ENCODE measurements at places on chromosomes 1 and 21. TPM values are rescaled to one million over a fixed set of nuclear protein-coding genes. Genes with fewer than 3 reads are reported as not detected.

GRCh38 chr1:147822292-147822691, 61.9 kb upstream of the GJA5 start:
- no peaks in the 10 kb centered on the region for H3K36me3 ChIP-seq
- DNase-seq: no peak
- H3K4me3 ChIP-seq: no peak overlapping the region
- H3K27me3 ChIP-seq: no peaks in the 10 kb centered on the region

- H3K36me3 ChIP-seq: no peaks in the 10 kb centered on the region
- no peaks in the 10 kb centered on the region for H3K4me1 ChIP-seq
- no peak overlapping the region for H3K4me3 ChIP-seq
- no peak for DNase-seq
These were observed 39.6 kb upstream of the TBX15 start for GRCh38 chr1:119027759-119028158.

DNA sequence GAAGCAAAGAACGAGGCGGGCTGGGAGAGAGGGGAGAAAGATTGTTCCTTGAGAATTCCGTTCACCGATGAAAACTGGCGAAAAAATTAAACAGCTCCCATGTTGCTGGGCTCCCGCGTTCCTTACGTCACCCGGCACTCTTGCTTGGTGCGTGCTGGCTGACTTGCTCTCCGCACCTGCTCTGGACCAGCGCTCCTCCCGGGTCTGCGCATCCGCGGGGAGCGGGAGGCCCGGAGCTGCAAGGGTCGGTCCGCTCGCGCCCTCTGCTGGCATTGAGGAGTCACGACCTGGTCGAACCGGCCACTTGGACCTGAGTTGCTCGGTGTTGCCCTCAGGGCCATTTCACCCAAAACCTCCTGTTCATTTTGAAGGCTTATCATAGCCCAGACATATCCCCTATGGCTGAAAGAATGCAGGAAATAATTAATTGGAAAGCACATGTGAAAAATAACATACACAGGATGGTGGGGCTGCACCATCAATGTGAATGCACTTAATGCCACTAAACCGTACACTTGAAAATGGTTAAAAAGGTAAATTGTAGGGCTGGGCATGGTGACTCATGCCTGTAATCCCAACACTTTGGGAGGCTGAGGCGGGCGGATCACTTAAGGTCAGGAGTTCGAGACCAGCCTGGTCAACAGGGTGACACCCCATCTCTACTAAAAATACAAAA, 98.9 kb upstream of the BACE2 start:
- no peaks in the 10 kb centered on the region for H3K36me3 ChIP-seq
- no peaks in the 10 kb centered on the region for H3K27me3 ChIP-seq
- no peak overlapping the region for H3K27ac ChIP-seq
- DNase-seq: peak; percentile 93
- H3K4me1 ChIP-seq: no peaks in the 10 kb centered on the region

DNA sequence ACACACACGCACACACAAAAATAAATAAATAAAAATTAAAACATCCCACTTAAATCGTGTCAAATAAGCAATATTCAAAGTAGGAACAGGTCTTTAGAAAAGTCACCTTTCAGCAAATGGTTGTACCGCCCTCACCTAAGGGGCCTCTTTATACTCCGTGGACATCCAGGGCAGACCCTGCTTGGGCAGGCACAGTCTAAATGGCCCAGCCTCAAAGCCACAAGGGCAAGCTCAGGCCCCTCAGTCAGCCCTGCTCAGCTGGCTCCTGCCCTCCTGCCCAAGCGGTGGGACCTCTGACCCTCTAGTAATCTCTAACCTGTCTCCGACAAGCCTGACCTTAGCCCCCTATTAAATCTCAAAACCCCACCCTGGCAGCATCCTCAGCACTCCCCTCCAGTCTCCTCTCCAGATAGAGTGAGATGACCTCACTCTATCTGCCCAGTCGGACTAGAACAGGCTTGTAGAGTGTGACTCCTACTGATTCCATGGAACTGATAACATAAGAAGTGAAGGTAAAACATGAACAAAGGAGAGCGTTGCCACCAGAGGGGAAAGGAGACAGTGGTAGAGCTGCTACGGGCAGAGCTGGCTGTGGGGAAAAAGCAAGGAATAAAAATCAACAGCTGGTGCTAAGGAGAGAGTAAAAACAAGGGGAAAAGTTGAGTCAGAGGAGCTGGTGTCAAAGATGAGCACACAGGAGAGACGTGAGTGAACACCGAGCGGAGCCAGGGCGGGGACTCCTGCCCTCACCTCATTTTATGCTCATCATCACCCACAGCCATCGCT, 36.0 kb downstream of the SIPA1L2 start:
- no peaks in the 10 kb centered on the region for H3K36me3 ChIP-seq
- no peaks in the 10 kb centered on the region for H3K4me1 ChIP-seq

DNA sequence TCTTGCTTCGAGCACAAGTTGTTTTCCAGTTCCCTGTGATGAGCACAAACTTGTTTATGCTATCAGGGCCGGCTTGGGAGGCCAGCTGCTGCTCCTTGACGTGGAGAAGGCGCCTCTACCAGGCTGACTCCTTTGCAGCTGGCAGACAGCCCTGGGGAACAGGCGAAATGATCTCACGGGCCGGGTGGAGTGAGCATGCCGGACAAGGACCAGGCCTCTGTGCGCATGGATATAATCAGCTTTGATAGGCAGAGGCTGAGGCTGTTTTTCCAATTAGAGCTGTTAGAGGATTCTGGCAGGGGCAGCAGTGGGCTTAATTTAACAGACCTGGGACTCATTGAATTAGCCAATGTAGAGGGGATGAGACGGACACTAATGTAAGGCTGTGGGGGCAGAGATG, 38.9 kb downstream of the FAM163A start:
- H3K27ac ChIP-seq: no peak overlapping the region
- no peak overlapping the region for H3K4me3 ChIP-seq
- H3K4me1 ChIP-seq: no peaks in the 10 kb centered on the region
- no peaks in the 10 kb centered on the region for H3K27me3 ChIP-seq
- DNase-seq: peak; percentile 75

DNA sequence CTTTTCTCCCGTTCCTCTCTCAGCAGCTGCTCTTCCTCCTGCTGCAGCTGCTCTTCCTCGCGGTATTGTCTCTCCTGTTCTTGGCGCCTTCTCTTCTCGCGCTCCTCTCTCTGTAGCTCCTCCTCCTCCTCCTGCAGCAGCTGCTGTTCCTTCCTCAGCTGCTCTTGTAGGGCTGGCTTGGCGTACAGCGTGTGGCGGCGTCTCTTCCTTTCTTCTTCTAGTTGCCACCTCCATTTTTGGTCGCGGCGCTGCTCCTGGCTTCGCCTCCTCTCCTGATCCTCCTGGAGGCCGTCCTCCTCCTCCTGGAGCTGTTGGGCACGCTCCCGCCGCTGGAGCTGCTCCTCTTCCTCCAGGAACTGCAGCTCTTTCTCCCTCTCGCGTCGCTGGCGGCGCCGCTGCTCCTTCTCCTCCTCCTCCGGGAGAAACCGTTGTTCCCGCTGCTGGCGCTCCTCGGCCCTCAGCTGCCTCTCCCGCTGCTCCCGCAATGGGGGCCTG, 4.8 kb downstream of the TCHH start:
- peak; percentile 40 for DNase-seq
- H3K27ac ChIP-seq: peak overlapping the region; percentile 39
- no peaks in the 10 kb centered on the region for H3K27me3 ChIP-seq
- H3K4me1 ChIP-seq: peaks cover 11% of the 10 kb centered on the region
- no peaks in the 10 kb centered on the region for H3K36me3 ChIP-seq
- peak overlapping the region; percentile 53 for H3K4me3 ChIP-seq

- no peak overlapping the region for H3K4me3 ChIP-seq
- H3K27ac ChIP-seq: no peak overlapping the region
- H3K36me3 ChIP-seq: no peaks in the 10 kb centered on the region
- DNase-seq: no peak
- H3K4me1 ChIP-seq: no peaks in the 10 kb centered on the region
- H3K27me3 ChIP-seq: no peaks in the 10 kb centered on the region
These were observed 722.6 kb downstream of the LRRIQ3 start for GRCh38 chr1:73475316-73475870.

DNA sequence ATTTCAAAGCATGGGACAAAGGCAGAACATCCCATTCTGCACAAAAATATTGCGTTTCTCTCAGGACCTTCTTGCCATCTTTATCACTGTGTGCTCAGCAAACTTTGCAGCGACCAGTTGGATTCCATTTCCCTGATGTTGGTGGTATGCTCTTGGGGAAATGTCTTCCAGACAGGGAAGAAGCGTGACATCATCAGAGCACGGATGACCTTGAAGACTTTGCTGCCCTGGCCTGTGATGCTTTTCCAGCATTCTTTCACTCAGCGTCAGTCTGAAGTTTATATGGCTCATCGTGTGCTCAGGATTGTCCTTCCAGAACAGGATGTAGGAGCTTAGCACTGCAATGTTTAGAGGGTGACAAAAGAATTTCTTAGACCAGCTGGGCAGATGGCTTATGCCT, 131.4 kb upstream of the F3 start:
- no peaks in the 10 kb centered on the region for H3K36me3 ChIP-seq
- peaks cover 18% of the 10 kb centered on the region for H3K4me1 ChIP-seq
- no peak overlapping the region for H3K27ac ChIP-seq
- no peaks in the 10 kb centered on the region for H3K27me3 ChIP-seq
- DNase-seq: no peak

- no peaks in the 10 kb centered on the region for H3K27me3 ChIP-seq
- no peaks in the 10 kb centered on the region for H3K36me3 ChIP-seq
- no peak for DNase-seq
- no peaks in the 10 kb centered on the region for H3K4me1 ChIP-seq
- H3K27ac ChIP-seq: no peak overlapping the region
- H3K4me3 ChIP-seq: no peak overlapping the region
These were observed 35.7 kb upstream of the RCC1 start for GRCh38 chr1:28470146-28470545.

DNA sequence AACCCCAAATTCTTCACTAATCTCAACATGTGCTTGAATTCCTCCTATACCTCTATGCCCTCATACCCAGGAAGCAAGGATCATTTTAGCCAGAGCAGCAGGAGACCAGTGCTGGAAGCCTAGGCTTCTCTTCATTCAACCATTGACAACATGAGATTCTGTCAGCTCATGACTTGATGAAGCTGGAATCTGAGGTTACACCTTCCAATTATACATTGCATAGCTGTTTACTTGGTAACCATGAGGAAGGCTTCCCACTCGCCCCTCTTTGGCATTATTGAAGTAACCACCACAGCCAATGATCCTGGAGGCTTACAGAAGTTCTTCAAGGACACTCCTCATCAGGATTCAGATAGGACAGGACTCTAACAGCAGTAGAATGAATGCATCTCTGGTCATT, 160.3 kb downstream of the TPR start:
- H3K4me3 ChIP-seq: no peak overlapping the region
- no peaks in the 10 kb centered on the region for H3K4me1 ChIP-seq
- no peak overlapping the region for H3K27ac ChIP-seq
- H3K36me3 ChIP-seq: no peaks in the 10 kb centered on the region
- no peak for DNase-seq

GRCh38 chr1:223226271-223226670, 83.2 kb upstream of the TLR5 start:
- H3K27ac ChIP-seq: no peak overlapping the region

GRCh38 chr1:54462597-54463258, 56.5 kb upstream of the SSBP3 start:
- H3K36me3 ChIP-seq: no peaks in the 10 kb centered on the region
- peaks cover 5% of the 10 kb centered on the region for H3K4me1 ChIP-seq
- no peak overlapping the region for H3K4me3 ChIP-seq
- DNase-seq: no peak
- no peak overlapping the region for H3K27ac ChIP-seq

LCE4A gene
- total RNA-seq: not detected

TMPRSS15 gene
- 0.68 TPM for total RNA-seq

CD84 gene
- total RNA-seq: 6.4 TPM

SPATC1L gene
- total RNA-seq: 96.1 TPM
